Stimulated activated CD8-positive, alpha-beta memory T cell treated with anti-CD3 and anti-CD28 coated beads, Interleukin-2, amount 100 ng/mL, for 48 hours (primary cell): ENCODE measurements at places on chromosomes 2 and 18.
A peak's percentile ranks its signal among the peaks of the same experiment; 100 is the strongest.

- DNase-seq: no peak
These were observed 165.5 kb downstream of the TMEM247 start for GRCh38 chr2:46644690-46645385.

- DNase-seq: no peak
These were observed 7.9 kb upstream of the KCNF1 start for GRCh38 chr2:10903861-10904210.

DNA sequence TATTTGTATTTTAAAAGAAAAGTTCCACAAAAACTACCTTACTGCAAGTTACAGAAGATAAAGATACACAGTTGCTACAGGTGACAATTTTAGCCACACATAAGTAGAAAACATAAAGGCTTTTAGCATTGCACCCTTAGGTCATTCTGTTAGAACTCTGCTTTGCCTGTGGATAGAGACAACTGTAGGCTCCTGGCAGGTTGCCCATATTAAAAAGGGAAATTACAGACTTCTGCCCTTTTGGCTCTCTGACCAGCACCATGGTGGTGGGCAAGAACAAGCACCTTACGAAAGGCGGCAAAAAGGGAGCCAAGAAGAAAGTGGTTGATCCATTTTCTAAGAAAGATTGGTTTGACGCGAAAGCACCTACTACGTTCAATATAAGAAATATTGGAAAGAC is 223.3 kb downstream of the MC4R start:
- no peak for DNase-seq

GRCh38 chr2:113407446-113408099 is 29.9 kb upstream of the ZNG1B start:
- DNase-seq: no peak

- no peak for DNase-seq
These were observed 319.9 kb upstream of the ID2 start for GRCh38 chr2:8361930-8362329.

DNA sequence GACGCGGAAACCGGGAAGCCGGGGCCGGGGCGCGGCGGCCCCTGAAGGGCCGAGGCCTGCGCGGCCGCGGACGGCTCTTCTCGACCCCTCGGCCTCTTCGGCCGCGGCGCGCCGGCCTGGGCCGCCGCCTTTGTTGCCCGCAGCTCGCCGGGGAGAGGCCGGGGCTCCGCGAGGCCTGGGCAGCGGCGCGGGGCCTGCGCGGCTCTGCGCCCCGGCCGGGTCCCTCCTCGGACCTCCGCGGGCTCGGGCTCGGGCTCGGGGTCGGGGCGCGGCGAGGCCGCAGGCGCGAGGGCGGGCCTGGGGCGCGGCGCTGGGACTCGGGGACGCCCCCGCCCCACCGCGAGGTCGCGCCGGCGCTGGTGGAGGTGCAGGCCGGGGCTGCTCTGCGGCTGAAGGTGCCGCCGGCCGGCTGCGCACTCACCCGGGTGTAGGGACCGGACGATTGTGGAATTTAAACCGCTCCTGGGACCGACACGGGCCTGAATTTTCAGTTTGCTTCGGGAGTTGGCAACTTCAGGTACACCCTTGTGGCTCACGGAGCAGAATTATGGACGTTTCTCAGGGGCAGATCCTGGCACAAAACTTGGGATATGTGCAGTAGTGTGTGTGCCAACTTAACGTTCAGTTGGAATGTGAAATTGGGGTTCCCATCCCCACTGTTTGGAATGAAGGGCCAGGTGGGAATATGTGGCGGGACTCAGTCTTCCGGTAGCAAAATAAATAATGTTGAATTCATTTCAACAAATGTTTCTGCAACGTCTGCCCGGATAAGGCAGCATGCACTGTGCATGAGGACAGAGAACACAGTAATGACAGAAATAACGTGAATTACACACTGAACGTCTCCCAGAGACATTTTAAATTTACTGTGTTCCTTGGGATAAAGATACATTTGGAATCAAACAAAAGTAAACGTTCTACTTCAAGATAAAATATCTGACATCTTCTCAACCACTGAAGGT is 787 bp downstream of the SOCS6 start:
- no peak for DNase-seq

- no peak for DNase-seq
These were observed 533 bp downstream of the DHX57 start for GRCh38 chr2:38875227-38875575.

DNA sequence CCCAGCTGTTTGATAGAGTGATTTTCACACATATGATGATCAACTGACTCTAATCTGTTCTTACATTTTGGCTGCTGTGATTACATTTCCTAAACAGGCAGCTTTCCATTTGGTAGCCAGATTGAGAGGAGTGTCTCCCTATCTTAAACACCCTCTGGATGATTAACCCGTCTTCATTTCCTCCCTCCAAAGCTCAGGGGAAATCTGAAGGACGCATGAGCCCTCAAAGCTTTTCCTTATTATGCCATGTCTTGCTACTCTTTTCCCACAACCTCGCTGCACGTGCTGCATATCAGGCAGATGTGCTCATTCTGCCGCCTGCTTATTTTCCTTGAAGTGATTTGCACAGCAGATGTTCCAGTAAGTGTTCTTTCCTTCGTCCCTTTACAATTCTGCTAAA is 837.4 kb downstream of the LRRTM4 start:
- DNase-seq: no peak

- DNase-seq: no peak
These were observed 19.7 kb upstream of the ST3GAL5 start for GRCh38 chr2:85908506-85908905.

DNA sequence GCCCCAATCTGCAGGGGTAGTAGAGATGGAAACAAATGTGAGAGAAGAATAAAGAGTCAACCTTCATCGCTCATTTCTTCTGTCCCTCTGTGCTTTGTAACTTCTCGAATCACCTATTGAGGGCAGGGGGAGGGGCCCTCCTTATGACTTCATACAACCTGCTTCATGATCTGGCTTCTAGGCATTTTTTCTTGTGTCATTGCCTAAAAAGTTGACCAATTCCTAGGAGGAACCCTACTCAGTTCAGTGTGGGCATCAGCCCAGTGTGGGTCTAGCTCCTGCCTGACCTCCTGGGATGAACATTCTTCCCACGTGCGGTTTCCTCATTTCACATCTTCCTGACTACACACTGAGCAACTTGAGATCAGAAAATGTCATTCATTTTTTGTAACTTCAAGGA is 46.3 kb upstream of the CREB1 start:
- DNase-seq: no peak

DNA sequence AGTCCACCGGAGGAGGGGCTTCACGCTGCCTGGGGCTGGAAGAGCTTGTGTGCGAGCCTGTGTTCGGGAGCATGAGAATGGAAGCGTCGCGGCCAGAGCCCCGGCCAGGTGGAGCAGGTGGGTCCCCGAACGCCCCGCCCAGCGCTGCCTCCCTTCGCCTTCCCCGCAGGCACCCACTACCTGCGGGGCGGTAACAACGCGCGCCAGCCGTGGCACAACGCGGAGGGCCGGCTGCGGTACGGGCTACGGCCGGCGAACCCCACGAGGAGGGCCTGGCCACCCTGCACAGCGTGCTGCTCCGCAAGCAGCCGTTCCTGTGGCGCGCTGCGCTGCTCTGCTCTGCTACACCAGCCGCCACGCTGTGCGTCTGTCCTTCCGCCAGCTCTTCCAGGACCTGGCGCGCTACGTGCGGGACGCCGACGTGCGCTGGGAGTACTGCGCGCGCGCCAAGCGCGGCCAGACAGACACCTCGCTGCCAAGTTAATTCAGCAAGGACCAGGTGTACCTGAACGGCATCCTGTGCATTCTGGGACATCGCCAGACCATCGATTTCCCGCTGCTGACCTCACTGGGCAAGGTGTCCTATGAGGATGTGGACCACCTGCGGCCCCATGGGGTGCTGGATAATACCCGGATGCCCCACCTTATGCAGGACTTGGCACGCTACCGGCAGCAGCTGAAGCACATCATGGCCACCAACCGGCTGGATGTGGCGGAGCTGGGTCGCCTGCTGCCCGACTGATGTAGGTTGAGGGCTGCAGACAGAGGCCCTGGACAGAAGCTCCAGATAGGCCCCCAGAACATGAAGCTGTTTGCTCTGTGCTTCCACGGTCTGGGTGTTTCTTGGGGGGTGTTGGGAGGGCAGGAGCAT is 200.6 kb downstream of the NAPG start:
- DNase-seq: no peak

GRCh38 chr18:26493021-26493420 is 55.3 kb downstream of the KCTD1 start:
- DNase-seq: no peak

GRCh38 chr2:136206613-136207012 is 88.7 kb upstream of the CXCR4 start:
- DNase-seq: peak; percentile 35

GRCh38 chr2:233120459-233120858 is 60.3 kb downstream of the INPP5D start:
- DNase-seq: no peak

DNA sequence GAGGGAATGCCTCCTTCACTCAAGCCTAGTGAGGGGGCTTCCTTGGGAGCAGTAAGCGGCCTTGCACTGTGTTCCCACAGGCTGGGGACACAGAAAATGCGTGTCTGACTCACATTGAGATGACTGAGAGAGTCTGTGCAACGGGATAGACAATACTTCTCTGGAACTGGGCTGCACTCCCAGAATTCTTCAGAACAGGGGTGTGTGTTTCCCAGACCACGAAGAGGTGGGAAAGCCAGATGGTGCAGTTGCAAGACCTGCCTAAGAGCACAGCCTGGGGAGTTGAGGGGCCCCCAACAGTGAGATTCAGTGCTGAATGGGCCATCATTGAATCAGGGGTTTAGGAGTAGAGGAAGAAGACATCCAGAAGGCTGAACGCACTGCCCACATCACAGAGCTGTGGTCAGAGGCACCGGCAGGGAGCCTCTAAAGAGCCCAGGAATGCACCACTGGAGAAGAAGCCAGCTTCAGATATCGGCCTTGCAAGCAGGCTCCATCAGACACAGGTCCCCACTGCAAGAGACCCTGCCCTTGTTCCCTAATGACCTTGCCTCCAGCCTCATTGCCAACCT is 36.6 kb upstream of the MRPL19 start:
- DNase-seq: no peak

GRCh38 chr2:203578759-203579643 is 43.9 kb upstream of the RAPH1 start:
- peak; percentile 11 for DNase-seq

DNA sequence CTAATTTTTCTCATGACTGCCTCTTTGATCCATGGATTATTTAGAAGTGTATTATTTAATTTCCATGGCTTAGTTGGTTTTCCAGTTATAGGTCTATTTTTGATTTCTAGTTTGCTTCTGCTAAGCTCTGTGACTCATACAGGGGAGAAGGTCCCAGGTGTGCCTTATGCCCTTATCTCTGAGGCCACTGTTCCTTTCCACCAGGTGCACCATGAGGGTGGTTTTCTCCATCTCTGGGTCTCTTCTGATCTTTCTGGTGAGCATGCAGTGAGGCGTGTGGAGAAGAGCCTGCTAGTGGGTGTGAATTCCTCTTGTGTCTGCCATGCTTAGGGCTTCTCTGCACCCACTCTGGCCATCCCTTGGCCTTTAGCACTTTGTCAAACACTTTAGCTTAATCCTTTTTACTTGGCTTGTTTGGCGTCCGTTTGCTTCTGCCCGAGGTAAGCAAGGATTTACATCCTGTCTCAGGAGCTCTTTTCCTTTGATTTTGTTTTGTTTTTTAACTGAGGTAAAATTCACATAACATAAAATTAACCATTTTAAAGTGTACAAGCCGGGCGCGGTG is 129.8 kb upstream of the ARL4C start:
- DNase-seq: no peak

GRCh38 chr2:137023205-137023604 is 257.9 kb downstream of the THSD7B start:
- no peak for DNase-seq

DNA sequence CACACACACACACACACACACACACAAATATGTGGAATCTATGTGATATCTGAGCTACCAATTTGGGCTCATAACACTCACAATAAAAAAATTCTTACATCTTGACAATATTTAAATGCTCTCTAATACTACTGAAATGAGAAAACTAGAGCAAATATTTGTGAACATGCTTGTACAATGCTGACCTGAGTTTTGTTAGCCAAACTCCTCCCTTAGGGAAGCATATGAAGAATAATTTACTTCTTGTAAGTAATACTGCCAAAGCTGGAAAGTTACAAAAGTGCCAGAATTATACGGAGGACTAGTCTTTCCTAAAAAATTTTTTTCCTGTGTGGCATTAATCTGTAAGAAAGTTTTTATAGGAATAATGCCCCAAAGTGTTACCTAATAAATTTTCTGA is 18.5 kb downstream of the MBD2 start:
- no peak for DNase-seq

DNA sequence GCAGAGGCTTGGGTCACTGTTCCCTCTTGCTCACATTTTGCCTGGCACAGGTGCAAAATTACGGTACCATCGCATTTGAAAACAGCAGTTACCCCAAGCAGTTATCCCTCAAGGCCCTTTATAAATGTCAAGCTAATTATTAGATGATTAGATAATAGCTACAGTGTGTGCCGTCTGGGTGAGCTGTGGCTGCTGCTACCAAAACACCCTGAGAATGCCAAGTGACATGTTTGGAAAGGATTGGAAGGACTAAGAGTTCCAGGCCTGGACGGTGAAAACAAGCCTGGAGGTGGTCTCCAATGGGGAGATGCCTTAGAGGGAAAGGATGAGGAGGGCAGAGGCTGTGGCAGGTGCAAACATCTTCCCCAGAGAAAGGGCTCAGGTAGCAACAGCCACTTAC is 120.6 kb downstream of the CAPN13 start:
- DNase-seq: no peak

DNA sequence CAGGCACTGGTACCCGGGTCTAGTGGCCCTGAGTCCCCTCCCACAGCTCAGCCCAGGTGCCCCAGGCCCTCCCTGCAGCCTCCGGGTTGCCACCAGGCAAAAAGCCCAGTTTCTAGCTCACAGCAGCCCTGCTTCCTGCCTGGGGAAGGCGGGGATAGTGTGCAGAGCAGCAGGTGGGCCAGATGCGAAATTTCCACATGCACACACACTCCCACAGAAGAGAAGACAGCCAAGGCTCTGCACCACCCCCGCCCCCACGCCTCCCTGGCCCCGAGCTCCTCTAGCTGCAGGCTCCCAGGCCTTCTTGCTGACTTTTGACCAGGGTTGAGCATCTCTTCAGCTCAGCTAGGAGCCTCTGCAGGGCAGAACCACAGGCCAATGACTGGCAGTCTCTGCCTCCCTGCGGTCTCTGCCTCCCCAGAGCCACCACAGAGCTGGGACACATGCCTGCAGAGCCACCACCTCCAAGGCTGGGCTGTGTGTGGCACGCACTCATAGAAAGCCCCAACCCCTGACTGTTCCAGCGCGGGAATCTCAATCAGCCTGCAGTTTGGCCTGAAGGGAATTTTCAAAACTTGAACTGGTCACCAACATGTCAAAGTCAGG is 7.2 kb downstream of the SLC66A2 start:
- DNase-seq: no peak

- DNase-seq: no peak
These were observed 597.5 kb downstream of the SLC4A3 start for GRCh38 chr2:220224691-220225543.
